ENCODE measurements at places on chromosomes 16 and 17. TPM values are rescaled to one million over a fixed set of nuclear protein-coding genes. Genes with fewer than 3 reads are reported as not detected.

SMIM22 gene
- total RNA-seq, result not detected

EFCAB5 gene
- total RNA-seq, result 0.37 TPM

CA7 gene
- total RNA-seq, result not detected

POLR3K gene
- 7.5 TPM for total RNA-seq

NTN1 gene
- 4.0 TPM for total RNA-seq

LITAFD gene
- not detected for total RNA-seq

SYT17 gene
- total RNA-seq, result 0.46 TPM

HNF1B gene
- 10.1 TPM for total RNA-seq

MED13 gene
- total RNA-seq, result 60.9 TPM

TEKT1 gene
- total RNA-seq, result not detected

SHMT1 gene
- total RNA-seq, result 4.2 TPM

MPP2 gene
- 7.8 TPM for total RNA-seq

SOST gene
- not detected for total RNA-seq

ELMO3 gene
- 1.1 TPM for total RNA-seq

KRTAP17-1 gene
- not detected for total RNA-seq

MRPL10 gene
- 24.8 TPM for total RNA-seq

MT1A gene
- total RNA-seq, result 1.1 TPM

NPIPA3 gene
- not detected for total RNA-seq

ACACA gene
- total RNA-seq, result 82.7 TPM

NEUROD2 gene
- total RNA-seq, result not detected

All from chondrocyte (in vitro differentiated cells).